ENCODE measurements at places on chromosomes 4 and X.

- no peak for DNase-seq
These were observed 56.6 kb upstream of the RBM47 start for GRCh38 chr4:40686081-40686913.

DNA sequence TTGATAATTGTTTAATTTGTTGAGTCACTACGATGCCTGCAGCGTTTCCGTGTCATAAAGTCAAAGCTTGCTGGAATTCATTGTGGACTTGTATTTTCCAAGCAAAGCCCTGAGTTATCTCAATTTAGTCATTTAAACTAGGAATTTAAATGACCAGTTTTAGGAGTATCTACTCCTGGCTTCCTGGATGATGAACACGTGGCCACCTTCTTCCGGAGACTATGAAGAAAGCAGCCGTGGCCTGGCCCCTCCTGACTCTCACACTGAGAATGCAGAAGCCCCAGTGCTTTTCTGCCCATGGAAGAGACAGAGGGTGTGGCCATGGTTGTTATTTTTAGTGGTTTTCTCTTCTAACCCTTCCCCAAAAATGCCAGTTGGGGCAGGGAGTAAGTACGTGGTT lies 250.7 kb upstream of the GATB start:
- DNase-seq = no peak

- no peak for DNase-seq
These were observed 443.9 kb upstream of the INTU start for GRCh38 chr4:127188847-127189246.

- DNase-seq = no peak
These were observed 121.5 kb upstream of the CPEB2 start for GRCh38 chr4:14880805-14881204.

- DNase-seq = no peak
These were observed 18.6 kb upstream of the ARSJ start for GRCh38 chr4:113998079-113998478.

- no peak for DNase-seq
These were observed 203.4 kb upstream of the FAT4 start for GRCh38 chr4:125111323-125111722.

DNA sequence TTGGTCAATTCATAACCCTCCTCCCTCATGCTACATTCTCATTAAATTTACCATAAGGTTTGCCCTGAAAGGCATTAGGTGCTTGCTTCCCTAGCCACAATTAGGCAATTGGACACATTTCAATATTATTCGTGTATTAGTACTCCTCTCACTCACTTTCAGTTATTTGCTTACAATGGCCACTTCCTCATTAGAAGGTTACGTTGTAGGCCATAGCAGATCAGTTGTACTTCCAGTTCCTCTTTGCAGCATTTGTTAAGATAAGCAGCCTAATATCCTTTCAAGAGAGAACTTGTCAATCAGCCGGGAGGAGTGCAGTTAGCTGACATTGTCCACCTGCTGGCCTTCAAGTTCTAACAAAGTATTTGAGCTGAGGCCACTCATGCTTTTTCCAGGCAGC lies 1017.2 kb downstream of the PCDH7 start:
- no peak for DNase-seq

DNA sequence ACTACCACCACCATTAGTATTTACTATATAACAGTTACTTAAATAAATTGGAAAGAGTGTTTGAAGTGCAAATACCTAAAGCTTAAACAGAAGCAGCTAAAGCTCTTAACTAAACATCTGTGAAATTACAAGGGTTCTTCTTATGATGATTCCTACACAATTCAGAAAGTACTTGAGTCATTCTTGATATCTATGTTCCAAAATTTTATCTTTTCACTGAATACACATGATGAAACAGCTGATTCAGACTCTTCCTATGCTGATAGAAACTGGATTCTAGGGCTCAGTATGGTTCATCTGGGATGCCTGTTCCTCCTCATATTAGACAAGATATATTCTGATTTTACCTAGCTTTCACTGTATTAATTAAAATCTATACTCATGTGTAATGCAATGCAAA lies 13.6 kb downstream of the EREG start:
- no peak for DNase-seq

Measured in NCI-H526 (cell line).